Omental fat pad (tissue), 4 donors: ENCODE measurements at places on chromosomes 13 and 19. TPM values are rescaled to one million over a fixed set of nuclear protein-coding genes. Genes with fewer than 3 reads are reported as not detected.

DNA sequence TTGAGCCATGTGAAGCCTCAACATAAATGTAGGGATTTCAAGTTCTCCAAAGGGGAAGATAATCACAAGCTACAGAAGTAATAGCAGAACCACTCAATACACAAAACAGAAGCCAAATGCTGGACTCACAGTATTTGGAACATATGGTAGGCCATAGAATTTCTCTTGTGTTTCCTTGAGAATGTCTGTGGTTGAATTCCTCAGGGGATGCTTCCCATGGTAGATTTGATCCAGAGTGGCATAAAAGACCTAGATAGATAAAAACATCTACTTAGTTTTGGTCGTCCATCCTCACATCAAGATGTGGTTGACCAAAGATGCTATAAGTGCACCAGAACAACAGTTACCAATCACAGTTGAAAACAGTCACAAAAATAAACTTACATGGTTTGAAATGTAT lies 83.4 kb downstream of the MIPEP start:
- DNase-seq = no peak

- no peak for DNase-seq
Observed at GRCh38 chr13:113646921-113647340, 11.1 kb downstream of the ATP4B start.

GRCh38 chr13:29754473-29754806 lies 96.0 kb downstream of the UBL3 start:
- no peak for DNase-seq

The FGF22 gene
- not detected for total RNA-seq

The KLK2 gene
- not detected for total RNA-seq
